Adrenal gland (tissue), 19 donors: ENCODE measurements at places on chromosomes 7 and 10. TPM values are rescaled to one million over a fixed set of nuclear protein-coding genes. Genes with fewer than 3 reads are reported as not detected.

The RELN gene
- total RNA-seq: 1.4 TPM

- no peaks in the 10 kb centered on the region for H3K27me3 ChIP-seq
- no peak for DNase-seq
- H3K27ac ChIP-seq: no peak overlapping the region
- no peaks in the 10 kb centered on the region for H3K4me1 ChIP-seq
These were observed 41.2 kb downstream of the FGFR2 start for GRCh38 chr10:121556918-121557573.

DNA sequence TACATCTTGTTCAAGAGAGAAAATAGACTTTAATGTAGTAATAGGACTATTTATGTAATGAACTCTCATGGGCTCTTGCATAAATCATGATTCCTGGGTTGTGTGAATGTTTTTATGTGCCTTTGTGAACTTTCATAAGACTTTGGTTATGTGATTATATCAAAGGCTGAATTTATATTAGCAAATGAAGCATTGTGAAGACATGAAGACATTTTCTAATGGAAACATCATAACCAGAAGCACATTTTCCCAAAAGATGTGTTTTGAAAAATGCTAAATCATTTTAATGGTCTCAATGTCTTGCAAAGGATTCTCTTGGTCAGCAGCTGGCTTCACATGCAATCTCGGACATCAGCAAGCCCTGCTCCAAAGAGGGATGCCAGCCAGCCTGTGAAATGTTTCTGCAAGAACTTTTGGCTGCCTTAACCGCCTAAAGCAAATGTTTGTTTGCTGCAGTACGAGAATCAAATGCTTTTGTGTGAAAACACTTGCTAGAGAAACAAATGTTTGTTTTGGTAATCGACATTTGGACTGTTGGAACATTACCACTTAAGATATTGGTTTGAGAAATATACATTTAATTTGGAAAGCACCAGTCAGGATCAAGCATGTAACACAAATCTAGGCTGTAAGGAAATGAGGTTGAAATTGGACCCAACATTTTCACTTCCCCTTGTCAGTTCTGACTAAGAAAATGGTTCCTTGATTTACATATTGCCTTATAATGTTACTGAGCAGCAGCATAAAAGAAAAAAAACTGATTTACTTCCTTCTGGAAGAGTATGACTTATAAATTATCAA is 102.1 kb downstream of the RTKN2 start:
- peak overlapping the region; percentile 43 for H3K27ac ChIP-seq
- no peaks in the 10 kb centered on the region for H3K36me3 ChIP-seq
- DNase-seq: no peak
- no peaks in the 10 kb centered on the region for H3K4me1 ChIP-seq
- no peak overlapping the region for H3K4me3 ChIP-seq

GRCh38 chr10:105288026-105288425 is 646.9 kb downstream of the SORCS3 start:
- DNase-seq: no peak
- no peaks in the 10 kb centered on the region for H3K36me3 ChIP-seq
- no peaks in the 10 kb centered on the region for H3K27me3 ChIP-seq
- H3K4me1 ChIP-seq: no peaks in the 10 kb centered on the region
- no peak overlapping the region for H3K4me3 ChIP-seq

DNA sequence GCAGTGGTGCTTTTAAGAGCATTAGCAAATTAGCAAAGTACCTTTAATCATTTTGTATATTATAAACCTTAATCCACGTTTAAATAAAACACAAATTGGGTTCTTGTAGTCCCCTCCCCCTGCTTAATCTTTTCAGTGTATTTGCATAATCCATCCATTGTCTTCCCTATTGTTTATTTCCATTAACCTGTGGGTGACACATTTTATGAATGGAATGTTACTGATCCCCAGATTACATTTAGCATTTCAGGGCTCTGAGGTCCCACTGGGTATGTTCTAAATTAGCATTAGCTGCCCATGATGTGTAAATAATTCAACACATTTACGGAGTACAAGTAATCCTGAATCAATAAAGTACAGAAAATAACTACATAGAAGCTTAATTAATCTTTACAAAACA is 138.4 kb upstream of the FEZF1 start:
- H3K27ac ChIP-seq: no peak overlapping the region
- H3K36me3 ChIP-seq: no peaks in the 10 kb centered on the region
- no peak overlapping the region for H3K4me3 ChIP-seq
- H3K4me1 ChIP-seq: no peaks in the 10 kb centered on the region
- DNase-seq: no peak

The COBL gene
- total RNA-seq: 0.71 TPM

DNA sequence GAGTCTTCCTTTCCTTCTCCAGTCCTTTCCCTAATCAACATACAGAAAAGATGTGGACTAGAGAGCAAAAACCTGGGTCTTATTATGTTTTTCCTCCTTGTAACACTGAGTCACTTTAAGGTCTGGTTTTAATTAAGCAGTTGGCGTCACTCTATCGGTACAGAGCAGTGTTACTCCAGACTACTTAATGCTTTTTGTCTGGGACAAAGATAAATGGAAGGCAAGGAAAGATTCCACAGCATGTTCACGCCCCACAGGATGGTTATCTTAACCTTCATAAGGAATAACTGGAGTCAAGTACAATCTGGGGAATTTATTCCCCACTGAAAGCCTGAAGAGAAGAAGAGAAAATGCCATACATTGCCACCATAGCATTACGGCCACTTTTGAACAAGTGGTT is 145.7 kb downstream of the ELAPOR2 start:
- no peak for DNase-seq
- no peaks in the 10 kb centered on the region for H3K36me3 ChIP-seq
- no peaks in the 10 kb centered on the region for H3K27me3 ChIP-seq

GRCh38 chr7:88669913-88670312 is 89.6 kb upstream of the ZNF804B start:
- H3K4me1 ChIP-seq: no peaks in the 10 kb centered on the region
- H3K4me3 ChIP-seq: no peak overlapping the region
- H3K27me3 ChIP-seq: no peaks in the 10 kb centered on the region
- no peaks in the 10 kb centered on the region for H3K36me3 ChIP-seq
- H3K27ac ChIP-seq: no peak overlapping the region

DNA sequence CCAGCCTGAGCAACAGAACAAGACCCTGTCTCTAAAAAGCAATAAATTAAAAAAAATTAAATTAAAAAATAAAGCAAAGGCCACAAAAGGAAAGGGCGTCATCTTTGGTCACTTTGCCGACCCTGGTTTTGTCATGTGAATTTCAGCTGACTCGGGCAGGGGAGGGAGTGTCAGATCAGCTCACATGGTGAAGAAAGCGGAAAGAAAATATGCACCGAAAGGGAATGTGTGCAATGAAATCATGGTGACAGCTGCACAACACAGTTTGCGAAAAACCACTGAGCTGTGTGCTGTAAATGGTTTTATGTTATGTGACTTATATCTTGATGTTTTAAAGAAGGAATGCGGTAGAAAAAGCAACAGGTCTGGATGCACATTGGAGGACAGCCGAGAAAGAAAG is 39.8 kb downstream of the RCC1L start:
- no peaks in the 10 kb centered on the region for H3K36me3 ChIP-seq
- no peak overlapping the region for H3K4me3 ChIP-seq
- DNase-seq: no peak
- no peaks in the 10 kb centered on the region for H3K27me3 ChIP-seq
- no peaks in the 10 kb centered on the region for H3K4me1 ChIP-seq
- H3K27ac ChIP-seq: no peak overlapping the region

DNA sequence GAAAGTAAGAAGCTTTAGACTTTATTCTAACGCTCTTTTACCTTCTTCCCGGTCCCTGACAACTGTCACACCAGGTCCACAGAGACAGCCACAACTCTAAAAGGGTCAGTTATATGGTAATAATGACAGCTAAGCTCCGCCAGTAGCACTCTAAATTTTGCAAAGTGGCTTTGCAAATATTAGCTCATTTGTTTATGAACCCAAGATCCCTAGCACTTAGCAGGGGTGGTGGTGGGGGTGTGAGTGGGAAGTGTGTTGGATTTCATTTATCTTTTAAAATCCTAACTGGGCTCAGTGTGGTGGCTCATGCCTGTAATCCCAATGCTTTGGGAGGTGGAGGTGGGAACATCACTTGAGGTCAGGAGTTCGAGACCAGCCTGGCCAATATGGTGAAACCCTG is 34.8 kb upstream of the SDK1 start:
- no peaks in the 10 kb centered on the region for H3K36me3 ChIP-seq
- no peaks in the 10 kb centered on the region for H3K27me3 ChIP-seq
- no peaks in the 10 kb centered on the region for H3K4me1 ChIP-seq
- H3K27ac ChIP-seq: no peak overlapping the region
- no peak for DNase-seq

DNA sequence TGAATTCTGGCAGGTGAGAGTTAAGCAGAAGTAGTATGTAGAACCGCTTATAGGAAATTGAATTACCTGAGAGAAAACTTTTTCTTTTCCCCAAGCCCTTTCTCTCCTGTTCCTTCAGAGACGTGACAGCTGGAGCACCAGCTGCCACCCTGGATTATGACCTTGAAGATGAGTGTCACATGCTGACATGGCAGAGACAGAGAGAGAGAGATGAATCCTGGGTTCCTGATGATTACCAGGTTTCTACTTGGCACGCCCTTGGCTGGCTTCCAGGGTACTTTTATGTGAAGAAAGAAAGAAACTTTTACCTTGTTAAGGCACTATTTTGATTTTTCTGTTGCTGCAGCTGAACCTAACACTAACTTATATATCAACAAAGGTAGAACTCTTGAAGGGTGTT is 99.9 kb downstream of the GPR26 start:
- H3K36me3 ChIP-seq: no peaks in the 10 kb centered on the region
- H3K4me1 ChIP-seq: no peaks in the 10 kb centered on the region
- no peak overlapping the region for H3K4me3 ChIP-seq
- no peak overlapping the region for H3K27ac ChIP-seq

GRCh38 chr7:72441791-72442190 is 29.7 kb upstream of the CALN1 start:
- no peaks in the 10 kb centered on the region for H3K27me3 ChIP-seq
- H3K27ac ChIP-seq: no peak overlapping the region
- no peaks in the 10 kb centered on the region for H3K4me1 ChIP-seq

GRCh38 chr10:4326647-4327046 is 499.4 kb upstream of the AKR1E2 start:
- H3K4me3 ChIP-seq: no peak overlapping the region
- no peak for DNase-seq

DNA sequence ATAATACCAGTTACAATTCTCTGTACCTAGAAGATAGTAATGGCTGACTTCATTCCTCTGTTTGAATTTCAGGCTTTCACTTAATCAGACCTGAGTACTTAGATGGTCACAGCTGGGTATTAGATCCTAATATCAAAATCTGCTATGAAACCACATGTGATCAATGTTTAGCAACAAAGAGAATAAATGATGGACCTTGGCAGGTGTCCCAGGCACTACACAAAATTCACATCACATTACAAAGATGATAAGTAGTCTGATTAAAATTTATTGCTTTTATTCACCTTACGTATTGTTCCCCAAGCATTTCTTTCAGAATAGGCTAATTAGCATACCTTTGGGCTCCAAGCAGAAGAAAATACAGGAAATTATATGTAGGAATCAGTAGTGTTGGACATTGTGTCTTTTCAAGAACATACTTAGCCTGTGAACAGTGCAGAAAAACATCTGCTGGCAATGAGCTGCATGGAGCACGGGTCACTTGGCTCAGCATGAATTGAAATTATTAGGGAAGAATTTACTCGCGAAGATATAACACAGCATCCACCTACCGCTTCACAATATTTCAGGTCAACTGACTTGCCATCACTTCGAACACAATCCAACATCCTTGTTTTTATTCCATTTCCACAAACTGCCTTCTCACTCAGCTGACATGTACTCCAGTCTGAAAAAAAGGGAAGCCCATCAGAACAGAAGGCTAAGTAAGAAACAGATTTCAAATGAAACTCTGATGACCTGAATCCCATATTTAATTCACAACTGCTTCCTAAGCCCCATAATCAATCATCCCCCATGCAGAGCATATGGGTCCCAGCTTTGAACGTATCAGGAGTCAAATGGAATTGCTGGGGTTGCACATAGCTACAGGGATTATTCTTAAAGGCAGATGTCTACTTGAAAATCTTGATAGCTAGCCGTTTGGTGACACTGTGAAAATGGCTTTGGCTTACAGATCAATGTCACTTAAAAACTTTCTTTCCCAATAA is 421.0 kb downstream of the THSD7A start:
- no peaks in the 10 kb centered on the region for H3K27me3 ChIP-seq
- no peak overlapping the region for H3K27ac ChIP-seq
- no peak overlapping the region for H3K4me3 ChIP-seq
- no peaks in the 10 kb centered on the region for H3K4me1 ChIP-seq

DNA sequence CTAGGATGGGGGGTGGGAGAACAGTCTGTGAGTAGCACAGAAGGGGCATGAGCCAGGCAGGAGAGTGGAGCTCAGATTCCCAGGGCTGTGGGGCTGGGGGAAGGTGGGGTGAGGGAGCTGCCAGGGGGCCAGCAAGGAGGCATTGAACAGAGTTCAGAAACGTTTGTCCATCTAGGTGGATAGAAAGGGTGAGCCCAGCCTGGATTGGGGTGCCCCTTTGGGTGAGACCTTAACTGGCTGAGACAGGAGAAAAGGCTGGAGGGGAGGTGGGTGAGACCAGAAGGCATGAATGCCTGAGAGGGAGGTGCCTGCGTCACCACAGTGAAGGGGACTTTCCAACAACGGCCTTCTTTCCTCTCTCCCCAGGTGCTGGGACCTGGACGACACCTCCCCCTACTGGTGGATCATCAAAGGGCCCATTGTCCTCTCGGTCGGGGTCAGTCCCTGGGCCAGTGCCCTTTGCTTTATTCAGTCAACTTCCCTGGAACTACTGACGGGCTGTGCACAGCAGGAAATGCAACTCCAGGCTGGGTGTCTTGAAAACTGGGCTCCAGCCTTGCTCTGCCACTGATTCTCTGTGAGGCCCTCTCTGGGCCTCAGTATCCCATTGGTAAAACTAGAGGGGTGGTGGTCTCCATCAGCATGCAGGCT is 11.0 kb downstream of the GHRHR start:
- peaks cover 3% of the 10 kb centered on the region for H3K27me3 ChIP-seq
- H3K36me3 ChIP-seq: no peaks in the 10 kb centered on the region
- no peak overlapping the region for H3K27ac ChIP-seq

DNA sequence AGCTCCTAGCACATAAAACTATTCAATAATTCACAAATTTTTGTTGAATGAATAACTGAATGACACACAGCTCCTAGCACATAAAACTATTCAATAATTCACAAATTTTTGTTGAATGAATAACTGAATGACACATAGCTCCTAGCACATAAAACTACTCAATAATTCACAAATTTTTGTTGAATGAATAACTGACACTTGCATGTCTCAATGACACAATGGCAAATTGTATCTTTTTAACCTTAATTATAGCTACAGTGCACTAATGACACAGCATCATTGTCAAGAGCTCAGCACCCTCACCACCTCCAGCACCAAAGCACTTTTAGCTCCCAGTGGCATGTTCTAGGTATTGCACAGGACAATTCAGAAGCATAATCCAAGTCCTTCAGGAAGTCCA is 131.6 kb downstream of the PDE1C start:
- H3K4me1 ChIP-seq: no peaks in the 10 kb centered on the region
- H3K27ac ChIP-seq: no peak overlapping the region
- no peak overlapping the region for H3K4me3 ChIP-seq

The CLRN3 gene
- not detected for total RNA-seq

- no peak overlapping the region for H3K4me3 ChIP-seq
- H3K27ac ChIP-seq: no peak overlapping the region
- no peaks in the 10 kb centered on the region for H3K27me3 ChIP-seq
- H3K4me1 ChIP-seq: peaks cover 47% of the 10 kb centered on the region
These were observed 55.4 kb downstream of the ZRANB1 start for GRCh38 chr10:124997306-124997705.
